ENCODE measurements at places on chromosomes 1 and 21.

DNA sequence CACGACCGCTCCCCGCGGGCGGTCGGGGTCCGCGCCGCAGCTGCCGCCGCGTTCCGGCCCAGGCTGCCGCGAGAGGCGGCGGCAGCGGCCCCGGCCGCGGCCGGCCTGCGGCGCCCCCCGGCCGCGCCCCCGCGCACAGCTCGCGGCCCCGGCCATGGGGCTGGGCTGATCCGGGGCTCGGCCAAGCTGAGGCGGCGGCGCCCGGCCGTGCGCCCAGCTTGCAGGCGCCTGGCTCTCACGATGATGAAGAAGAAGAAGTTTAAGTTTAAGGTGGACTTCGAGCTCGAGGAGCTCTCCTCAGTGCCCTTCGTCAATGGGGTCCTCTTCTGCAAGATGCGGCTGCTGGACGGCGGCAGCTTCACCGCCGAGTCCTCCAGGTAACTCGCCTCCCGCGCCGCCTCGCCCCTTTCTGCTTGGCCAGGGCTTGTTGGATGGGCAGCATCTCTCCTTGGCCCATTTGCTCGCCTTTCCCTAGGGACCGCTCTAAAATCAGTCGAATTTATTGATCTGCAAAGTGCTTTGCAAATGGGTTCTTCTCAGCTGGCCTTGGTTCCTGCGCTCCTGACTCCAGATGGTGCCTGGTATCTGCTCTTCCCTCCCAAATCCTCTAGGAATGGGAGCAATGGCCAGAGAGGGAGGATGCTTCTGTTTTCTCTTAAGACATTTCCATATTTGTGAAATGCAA lies 431 bp downstream of the EEIG2 start:
- DNase-seq: no peak

DNA sequence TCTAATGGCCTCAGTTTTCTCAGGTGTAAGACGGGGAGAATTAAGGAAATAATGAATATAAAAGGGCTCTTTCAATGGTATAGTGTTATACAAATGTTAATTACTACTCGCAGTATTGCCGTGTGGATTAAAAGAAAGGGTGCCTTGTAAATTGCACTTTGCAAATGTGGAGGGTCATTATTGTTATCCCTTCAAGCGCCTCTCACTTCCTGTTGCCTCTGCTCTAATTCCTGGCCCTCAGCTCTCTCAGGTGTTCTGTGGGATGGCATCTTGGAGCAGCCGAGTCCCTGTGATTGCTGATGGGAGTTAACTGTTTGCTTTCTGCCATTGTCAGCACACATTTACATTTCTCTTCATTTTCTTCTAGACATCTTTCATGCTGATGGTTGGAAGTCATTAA lies 7.1 kb upstream of the S100A11 start:
- no peak for DNase-seq

GRCh38 chr1:198529414-198529813 lies 11.1 kb downstream of the ATP6V1G3 start:
- no peak for DNase-seq

DNA sequence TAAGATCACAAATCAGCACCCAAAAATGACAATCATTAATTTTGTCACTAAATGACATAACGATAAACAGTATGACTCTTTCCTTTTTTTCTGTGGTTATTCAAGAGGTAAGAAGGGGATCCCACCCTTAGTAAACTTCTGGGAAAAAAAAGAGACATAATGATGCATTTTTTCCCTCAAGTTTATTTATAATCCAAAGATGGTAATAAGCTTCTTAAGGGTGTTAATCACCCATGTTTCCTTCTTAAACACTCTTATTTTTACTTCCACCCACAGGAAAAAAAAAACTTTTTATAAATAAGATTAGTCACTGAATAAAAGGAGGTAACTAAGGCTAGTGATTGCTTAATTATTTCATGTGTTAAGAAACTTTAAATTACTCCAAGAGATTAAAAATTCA lies 24.7 kb downstream of the RGS1 start:
- no peak for DNase-seq

- DNase-seq: no peak
These were observed 22.0 kb upstream of the RNF187 start for GRCh38 chr1:228465141-228465540.

DNA sequence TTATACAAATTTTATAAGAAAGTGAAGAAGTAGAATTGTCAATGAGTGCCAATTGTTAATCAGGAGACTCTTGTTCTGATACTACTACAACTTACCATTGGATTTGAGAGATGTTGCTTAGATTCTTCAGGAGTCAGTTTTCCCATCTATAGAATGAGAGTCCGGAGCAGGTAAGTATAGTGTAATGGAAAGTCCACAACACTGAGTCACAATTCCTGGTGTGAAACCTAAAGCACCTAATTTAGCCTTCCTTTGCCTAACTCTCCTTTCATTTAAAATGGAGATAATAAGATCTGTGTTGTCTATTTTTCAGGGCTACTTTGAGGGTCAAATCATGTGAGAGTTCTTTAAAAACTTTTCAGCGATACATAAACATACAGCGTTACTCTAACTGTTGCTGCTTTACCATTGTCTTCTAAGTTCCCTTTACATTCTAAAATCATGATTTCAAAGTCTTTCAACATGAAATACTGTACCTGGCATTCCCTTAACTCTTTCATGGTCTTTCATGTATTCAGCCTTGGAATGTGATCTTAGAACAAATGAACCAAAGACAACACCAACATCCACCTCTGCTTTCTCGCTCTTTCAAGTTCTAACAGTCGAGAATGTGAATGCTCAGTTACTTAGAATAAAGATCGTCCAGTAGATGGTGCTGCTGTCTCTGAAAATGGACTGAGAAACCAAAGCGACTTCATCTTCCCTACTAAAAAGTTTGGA lies 90.9 kb downstream of the SLC30A10 start:
- DNase-seq: no peak

DNA sequence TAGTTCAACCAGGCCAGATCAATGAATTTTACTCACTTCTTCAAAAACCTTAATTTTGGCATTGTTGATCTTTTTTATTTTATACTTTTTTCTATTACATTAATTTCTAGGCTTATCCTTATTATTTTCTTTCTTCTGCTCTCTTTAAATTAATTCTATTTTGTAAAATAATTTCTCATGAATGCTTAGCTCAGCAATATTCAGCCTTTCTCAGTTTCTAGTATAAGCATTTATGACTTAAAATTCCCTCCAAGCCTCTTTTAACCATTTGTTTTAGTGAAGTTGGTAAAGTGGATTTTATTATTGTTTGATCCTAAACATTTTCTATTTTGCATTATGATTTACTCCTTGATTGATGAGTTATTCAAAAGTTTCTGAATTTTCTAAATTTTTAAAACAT lies 20.6 kb upstream of the SAMD13 start:
- no peak for DNase-seq

- no peak for DNase-seq
These were observed at the start of gene LRRC38 for GRCh38 chr1:13513895-13514546. Gene LRRC38, minus strand, starts transcription at chr1:13514003. Its CDS starts 410 bp downstream, at chr1:13513593.

GRCh38 chr21:15560383-15561056 lies 169.3 kb upstream of the USP25 start:
- no peak for DNase-seq

DNA sequence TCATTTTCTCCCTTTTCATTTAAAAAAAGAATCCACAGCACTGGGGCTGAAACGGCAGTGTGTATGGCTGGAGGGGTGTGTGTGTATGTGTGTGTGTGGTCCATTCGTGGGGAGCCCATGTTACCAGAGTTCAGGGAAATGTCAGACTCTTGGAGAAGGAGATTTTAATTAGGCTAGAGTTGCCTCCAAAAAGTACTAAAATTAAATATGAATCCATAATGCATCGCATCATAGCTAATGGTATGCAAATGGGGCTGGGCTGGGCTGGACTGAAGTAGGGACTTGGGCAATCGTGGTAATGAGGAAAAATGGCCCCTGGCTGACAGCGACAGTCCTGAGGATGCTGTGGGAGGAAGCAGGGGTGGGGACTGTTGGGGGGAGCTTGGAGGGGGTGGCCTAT lies 24.8 kb downstream of the GRIK3 start:
- no peak for DNase-seq

DNA sequence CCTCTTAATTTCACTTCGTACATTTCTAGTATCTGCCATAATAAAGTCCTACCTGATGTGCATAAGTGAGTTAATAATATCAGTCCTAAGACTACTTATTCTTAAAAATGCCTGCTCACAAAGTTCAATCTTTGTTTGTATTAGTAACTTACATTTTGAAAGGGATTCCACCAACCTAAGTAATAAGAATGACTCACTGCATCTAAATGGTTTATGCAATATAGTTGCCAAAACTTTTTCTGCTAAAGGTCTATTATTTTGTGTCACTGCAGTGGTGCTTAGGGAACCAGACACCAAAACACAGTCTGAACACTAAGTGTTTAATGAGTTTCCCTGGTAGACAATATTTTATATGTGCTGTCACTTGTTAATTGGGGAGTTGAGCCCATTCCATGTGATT lies 1.8 kb downstream of the ZNF669 start:
- no peak for DNase-seq

DNA sequence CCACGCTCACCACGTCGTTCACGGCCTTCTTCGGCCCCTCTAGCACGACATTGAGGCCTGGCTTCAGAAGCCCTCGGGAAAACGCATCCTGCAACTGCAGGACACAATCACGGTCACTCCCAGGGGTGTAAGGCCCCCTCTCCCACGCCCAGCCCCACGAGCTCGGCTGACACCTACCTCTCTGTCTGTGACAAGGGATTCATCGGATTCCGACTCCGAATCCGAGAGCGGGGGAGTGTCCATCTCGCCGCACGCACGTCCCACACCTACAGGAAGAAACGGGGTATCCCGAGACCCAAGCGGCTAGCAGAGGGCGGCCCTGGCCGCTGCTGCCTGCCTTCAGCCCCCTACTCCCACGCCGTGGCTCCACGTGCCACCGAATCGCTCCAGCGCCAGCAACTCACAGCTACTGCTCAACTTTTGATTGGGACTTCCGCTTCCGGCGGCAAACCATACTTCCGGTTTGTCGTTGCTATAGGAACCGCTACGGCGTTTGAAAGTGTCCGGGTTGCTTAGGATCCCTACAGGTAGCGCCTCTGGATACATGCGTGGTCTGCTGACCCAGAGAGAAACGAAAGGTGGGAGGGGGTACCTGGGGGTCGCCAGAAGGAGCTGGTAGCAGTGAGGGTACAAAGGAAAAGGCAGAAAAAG lies at the start of the genes CFAP57 and EBNA1BP2:
TSS of gene CFAP57 (plus strand) at position 455 of the 651 bp plus-strand sequence. CDS start 424 bp downstream, outside the sequence.
TSS of gene EBNA1BP2 (minus strand) at position 415 of the 651 bp plus-strand sequence. CDS start at position 243, 172 bp downstream.
- DNase-seq: peak; percentile 84

DNA sequence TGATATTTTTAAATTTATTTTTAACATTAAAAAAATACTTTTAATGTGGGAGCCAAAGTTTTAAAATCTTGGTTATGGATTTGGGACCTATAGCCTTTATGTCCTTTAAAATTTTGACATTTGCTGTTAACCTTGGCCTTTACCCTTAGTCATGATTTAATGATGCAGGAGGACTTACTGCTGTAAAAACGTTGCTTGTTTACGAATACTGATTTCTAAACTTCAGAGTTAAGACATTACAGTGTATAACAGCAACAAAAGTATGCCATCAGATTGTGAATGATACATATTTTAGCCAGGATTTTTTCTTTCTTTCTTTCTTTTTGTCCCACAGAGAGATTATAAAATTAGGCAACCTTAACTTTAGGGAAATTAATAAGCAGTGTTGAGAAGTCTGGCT lies 8.9 kb downstream of the RBM15 start:
- DNase-seq: no peak

DNA sequence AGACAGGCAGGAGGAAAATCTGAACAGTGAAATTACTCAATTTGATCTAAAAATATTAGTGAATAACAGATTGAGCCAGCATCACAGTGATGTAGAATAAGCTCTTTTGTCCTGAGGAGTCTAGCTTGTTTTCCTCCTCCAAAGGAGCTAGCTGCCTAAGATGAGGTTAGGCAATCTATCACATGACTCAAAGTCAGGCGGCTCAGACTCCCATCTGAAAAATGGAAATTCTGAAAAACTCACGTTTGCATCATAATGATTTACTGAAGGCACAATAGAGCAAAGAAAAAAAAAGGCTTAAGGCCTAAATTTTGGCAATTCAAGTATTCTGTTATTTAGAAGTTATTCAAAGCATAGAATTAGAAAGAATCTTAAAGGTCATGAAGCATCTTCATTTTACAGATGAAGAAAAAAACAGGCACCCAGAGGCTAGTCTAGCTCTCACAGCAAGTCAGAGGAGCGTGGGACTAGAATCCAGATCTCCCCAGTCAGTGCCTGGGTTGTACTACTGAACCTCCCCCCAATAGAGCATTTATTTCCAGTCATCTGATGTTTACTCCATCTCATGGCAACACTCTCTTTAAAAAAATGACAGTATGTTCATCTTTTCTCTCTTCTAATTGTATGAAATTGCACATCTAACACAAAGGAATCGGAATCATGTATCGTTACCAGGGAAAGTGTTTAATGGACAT lies 62.5 kb upstream of the ATF3 start:
- DNase-seq: no peak

DNA sequence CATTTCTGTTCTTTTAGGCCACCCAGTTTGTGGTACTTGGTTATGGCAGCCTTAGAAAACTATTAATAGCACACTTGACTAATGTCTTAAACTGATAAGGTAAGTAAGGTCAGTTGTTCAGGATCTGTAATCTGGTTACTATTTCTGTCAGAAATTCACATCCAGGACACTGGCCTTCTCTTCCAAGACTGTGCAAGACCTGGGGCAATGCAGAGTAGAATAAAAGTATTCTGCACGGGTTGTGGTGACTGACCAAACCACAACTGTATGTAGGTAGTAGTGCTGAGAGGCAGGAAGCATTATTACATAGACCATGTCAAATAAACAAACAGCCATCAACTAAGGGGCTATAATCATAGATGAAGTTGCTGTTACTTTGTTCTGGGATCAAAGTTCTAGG lies 46.7 kb downstream of the WARS2 start:
- no peak for DNase-seq

DNA sequence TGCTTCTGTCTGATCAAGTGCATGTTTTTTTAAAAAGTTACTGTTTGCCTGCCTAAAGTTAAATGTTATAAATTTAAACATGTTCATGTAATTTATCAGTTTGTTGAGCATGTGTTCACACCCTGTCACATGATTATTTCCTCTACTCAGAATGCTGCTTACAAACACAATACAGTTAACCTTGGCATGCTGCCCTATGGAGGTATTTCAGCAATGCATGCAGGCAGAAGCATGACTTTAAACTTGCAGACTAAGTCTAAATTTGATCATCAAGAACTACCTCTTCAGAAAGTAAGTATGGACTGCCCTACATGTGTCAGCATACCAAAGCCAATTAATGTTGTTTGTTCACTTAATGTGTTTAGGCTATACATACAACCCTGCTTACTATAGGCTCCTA lies 161.6 kb downstream of the LRRC40 start:
- DNase-seq: no peak

Data from stimulated activated CD8-positive, alpha-beta memory T cell treated with anti-CD3 and anti-CD28 coated beads, Interleukin-4, amount 100 ng/mL, for 1 hour (primary cell).